T-helper 17 cell (primary cell): ENCODE measurements at places on chromosomes 6 and 20.
A peak's percentile ranks its signal among the peaks of the same experiment; 100 is the strongest.

- peaks cover 5% of the 10 kb centered on the region for H3K4me1 ChIP-seq
- no peak for DNase-seq
- no peak overlapping the region for H3K27ac ChIP-seq
- peaks cover 2% of the 10 kb centered on the region for H3K36me3 ChIP-seq
- peaks cover 19% of the 10 kb centered on the region for H3K27me3 ChIP-seq
Measured at GRCh38 chr6:52871621-52872020, 31.0 kb upstream of the GSTA5 start.

GRCh38 chr20:53834062-53834442, 236.3 kb downstream of the BCAS1 start:
- no peak overlapping the region for H3K4me3 ChIP-seq
- no peaks in the 10 kb centered on the region for H3K36me3 ChIP-seq
- peaks cover 28% of the 10 kb centered on the region for H3K4me1 ChIP-seq
- no peak for DNase-seq

DNA sequence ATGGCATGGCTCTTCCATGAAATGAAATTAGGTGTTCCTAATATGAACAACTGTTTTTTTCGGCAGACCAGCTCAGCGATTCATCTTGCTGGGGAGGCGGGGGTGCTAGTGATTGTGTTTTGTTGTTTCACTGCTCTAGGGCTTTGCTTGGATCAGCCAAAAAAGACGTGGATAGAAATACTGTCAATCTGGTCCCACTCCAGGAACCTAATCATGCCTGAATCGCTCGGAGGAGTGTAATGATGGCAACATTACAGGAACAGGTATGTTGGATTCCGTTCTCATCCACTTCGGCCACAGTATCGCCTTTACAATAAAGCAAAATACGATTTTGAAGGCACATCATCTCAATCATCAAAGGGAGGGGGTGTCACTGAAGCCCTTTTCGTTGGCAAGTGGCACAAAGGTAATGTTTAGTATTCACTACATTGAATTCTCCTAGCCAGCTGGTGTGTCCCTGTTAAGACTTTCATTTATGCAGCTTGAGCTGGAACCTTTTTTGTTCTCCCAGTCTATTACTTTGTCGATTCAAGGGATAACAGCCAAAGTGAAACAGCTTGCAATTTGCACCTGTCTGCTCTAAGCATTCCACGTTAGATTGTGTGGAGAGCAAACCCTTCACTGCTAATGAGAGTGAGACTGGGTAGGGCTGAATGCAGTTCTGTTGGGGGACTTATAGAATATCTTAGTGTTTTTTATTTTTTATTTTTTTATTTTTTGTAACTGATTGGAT, 477.7 kb downstream of the TFAP2A start:
- no peaks in the 10 kb centered on the region for H3K27me3 ChIP-seq
- no peak overlapping the region for H3K4me3 ChIP-seq
- H3K4me1 ChIP-seq: no peaks in the 10 kb centered on the region
- H3K27ac ChIP-seq: no peak overlapping the region

DNA sequence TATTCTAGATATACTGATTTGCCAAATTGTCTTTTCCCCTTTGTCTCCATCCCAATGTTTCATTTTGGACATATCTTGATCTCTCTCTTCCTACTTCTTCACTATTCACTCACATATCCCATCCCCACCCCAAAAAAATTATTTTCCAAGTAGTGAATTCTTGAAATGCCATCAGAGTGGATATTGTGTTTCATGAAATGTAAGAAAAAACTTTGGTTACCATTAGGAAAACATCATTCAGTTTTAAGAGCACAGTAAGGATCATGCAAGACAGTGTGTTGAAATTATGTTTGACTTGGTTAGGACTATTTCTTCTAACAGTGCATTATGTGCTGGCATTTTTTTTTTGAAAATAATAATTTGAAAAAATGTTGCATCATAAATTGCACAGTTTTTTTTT, 5.7 kb downstream of the RSPO3 start:
- H3K4me1 ChIP-seq: peaks cover 8% of the 10 kb centered on the region
- no peak overlapping the region for H3K27ac ChIP-seq
- no peak overlapping the region for H3K4me3 ChIP-seq
- H3K36me3 ChIP-seq: no peaks in the 10 kb centered on the region

- peak overlapping the region; percentile 90 for H3K4me3 ChIP-seq
- peaks cover 19% of the 10 kb centered on the region for H3K27me3 ChIP-seq
Measured at GRCh38 chr6:43771858-43772680, 2.1 kb downstream of the VEGFA start.

DNA sequence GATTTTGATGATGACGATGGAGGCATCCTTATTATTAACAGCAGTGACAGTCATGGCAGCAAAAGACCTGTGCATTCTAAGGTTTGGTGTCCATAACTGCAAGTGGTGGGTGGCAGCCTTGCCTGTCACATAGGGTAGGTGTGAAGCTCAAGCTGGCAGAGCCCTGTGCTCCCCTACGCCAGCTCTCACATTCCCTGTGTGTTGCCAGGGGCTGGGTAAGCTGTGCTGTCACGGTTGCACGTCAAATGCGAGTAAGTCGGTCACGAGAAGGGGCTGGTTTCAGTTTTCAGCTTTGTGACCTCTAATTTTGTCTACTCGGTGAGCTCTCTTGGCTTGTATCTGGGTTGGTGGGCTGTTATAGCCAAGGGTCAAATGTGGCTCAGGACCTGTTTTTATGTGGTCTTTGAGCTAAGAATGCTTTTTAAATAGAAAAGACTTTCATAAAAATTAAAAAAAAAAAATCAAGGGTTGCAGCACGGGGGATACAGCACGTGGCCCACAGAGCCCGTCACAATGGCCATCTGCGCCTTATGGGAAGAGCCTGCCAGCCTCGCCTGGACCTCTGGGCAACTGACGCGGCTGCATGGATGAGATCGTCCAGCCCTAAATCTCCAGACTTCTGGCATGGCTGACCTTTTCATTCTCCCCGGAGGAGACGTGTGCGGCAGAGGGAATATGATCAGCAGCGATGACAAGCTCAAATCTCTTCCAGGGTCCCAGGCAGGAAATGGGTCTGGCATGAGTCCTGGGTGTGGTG, 148.5 kb downstream of the PHACTR3 start:
- H3K27me3 ChIP-seq: peaks cover 45% of the 10 kb centered on the region
- H3K4me1 ChIP-seq: peaks cover 2% of the 10 kb centered on the region
- no peaks in the 10 kb centered on the region for H3K36me3 ChIP-seq
- no peak overlapping the region for H3K27ac ChIP-seq
- DNase-seq: no peak
- no peak overlapping the region for H3K4me3 ChIP-seq
